Mucosa of descending colon (tissue), 3 donors: ENCODE measurements at places on chromosomes 4 and X. TPM values are rescaled to one million over a fixed set of nuclear protein-coding genes. Genes with fewer than 3 reads are reported as not detected.

DNA sequence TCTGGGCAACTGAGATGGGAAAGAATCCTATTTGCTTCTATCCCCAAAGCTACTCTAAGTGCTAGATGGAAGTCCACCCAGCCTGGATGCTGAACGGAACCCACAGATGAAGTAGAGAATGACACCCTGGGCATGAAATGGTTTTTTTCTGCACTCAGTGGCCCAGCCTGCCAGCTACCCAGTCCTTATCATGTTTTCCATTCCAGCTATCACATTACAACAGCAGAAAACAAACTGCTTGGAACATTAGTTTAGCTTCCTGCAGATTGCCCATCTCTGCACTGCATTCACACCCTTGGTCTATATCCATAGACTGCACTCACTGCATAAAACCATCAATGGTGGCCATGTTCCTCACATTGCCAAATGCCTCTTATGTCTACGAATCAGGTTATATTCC, 79.1 kb downstream of the NYX start:
- no peak for DNase-seq

DNA sequence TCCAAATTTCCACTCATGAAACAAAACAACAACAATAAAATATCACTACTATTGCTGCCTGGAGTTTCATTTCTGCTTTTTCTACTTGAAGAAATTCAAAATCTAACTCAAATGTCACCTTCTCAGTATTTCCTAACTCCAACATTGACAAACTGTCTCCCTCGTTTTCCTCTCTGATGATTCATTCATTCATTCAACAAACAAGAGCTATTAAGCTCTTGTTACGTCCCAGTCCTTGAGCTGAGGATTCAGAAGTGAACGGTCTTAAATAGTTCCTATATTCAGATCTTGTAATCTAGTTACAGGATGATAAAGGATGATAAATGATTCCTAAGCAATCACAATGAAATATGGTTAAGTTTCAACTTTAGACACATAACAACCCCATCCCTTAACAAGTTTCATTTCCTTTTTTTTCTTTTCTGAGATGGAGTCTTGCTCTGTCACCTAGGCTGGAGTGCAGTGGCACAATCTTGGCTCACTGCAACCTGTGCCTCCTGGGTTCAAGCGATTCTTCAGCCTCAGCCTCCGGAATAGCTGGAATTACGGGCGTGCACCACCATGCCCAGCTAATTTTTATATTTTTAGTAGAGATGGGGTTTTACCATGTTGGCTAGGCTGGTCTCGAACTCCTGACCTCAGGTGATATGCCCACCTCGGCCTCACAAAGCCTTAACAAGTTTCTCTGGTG, 1.7 kb downstream of the SLC9B2 start:
- DNase-seq = no peak

GRCh38 chrX:119229253-119229615, 6.9 kb upstream of the PGRMC1 start:
- DNase-seq = no peak

- no peak for DNase-seq
These were observed 169.0 kb upstream of the MAP3K15 start for GRCh38 chrX:19684311-19684710.

- DNase-seq = no peak
These were observed 72.2 kb downstream of the ENOX2 start for GRCh38 chrX:130830599-130831346.

- no peak for DNase-seq
These were observed 161.8 kb downstream of the DCLK2 start for GRCh38 chr4:150240011-150240410.

- no peak for DNase-seq
These were observed 127.2 kb downstream of the NPNT start for GRCh38 chr4:106022454-106022853.

DNA sequence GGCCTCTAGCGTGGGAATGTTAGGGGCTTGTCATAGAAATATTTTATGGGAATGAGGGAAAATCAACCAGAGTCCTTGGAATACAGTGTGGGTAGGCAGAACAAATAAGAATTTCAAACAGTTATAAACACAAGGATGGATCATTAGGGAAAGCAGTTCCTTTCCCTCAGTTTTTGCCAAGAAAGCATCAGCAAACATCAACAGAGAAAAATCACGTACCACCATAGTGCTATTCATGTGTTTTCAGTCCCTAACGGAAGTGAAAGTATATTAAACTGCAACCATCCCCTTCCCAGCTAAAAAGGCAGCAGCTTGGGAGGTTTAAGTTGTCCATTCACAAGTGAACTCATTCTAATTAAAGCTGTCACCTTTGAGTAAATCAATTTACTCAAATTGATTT, 334.4 kb upstream of the PCDH18 start:
- no peak for DNase-seq

DNA sequence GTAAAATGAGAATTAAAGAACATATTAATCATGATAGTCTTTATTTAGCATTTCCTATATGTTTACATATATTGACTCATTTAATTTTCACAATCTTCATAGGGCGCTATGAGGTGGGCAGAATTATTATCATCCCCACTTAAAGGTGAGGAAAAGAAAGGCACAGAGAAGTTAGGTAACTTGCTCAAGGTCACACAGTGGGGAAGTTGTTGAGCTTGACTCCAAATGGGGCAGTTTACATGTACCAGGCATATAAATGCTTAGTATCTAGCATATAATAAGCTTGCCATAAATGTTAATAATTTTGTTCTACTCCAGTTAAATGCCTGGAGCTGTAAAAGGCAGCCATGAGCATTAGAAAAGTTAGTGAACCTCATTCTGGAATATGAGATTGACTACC, 1.5 kb downstream of the CMC4 start:
- no peak for DNase-seq

- DNase-seq = no peak
These were observed 17.2 kb downstream of the HMGB2 start for GRCh38 chr4:173317004-173317403.

DNA sequence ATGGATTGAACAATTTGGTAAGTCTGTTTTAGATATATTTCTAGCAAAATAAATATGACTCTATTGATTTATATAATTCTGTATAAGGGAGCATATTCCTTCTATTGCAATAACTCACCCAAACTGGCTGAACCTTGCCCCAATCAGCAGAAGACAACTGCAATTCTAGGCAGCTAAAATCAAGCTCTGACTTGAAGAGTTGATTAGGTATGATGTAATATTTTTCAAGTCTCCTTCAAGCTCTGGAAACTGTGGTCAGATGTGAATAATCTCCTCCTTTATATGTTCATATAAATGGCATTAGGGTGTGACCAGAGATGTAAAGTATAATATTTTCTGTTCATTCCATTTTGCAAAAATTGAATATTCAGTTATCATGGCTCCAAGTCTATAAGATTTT, 8.2 kb downstream of the RASSF6 start:
- DNase-seq = no peak

- no peak for DNase-seq
These were observed 293.4 kb upstream of the TENM3 start for GRCh38 chr4:181949704-181950312.

Gene SYTL4
- total RNA-seq = 47.1 TPM

Gene ATOH1
- 14.0 TPM for total RNA-seq

Gene DMRTC1
- total RNA-seq = not detected

Gene CFP
- 0.96 TPM for total RNA-seq
